IPS-NIHi11 (cell line): ENCODE measurements at places on chromosomes 3 and 15.

GRCh38 chr3:111846717-111847116, 12.3 kb upstream of the PHLDB2 start:
- DNase-seq = no peak

- no peak for DNase-seq
These were observed 107.9 kb upstream of the ARL6 start for GRCh38 chr3:97656638-97657037.

- DNase-seq = no peak
These were observed 143.3 kb downstream of the CHDH start for GRCh38 chr3:53702776-53703530.

DNA sequence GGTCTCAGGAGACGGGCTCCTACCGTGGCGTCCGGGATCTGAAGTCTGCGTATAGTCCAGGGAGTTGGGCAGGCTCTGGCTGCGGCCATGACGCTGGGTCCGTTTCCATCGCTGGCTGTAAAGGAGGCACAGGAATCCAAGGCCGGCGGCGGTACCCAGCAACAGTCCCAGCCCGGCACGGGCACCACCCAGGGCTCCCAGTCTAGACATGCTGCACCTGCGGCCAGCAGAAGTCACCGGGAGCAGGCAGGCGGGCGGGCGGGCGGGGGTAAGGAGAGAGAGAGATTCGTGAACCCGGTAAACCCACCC, 526 bp downstream of the RMDN3 start:
- DNase-seq = peak; percentile 40

- peak; percentile 47 for DNase-seq
These were observed 847 bp downstream of the WHAMM start for GRCh38 chr15:82810061-82810889.

- DNase-seq = peak; percentile 23
These were observed 223.6 kb upstream of the GAP43 start for GRCh38 chr3:115399750-115400149.

DNA sequence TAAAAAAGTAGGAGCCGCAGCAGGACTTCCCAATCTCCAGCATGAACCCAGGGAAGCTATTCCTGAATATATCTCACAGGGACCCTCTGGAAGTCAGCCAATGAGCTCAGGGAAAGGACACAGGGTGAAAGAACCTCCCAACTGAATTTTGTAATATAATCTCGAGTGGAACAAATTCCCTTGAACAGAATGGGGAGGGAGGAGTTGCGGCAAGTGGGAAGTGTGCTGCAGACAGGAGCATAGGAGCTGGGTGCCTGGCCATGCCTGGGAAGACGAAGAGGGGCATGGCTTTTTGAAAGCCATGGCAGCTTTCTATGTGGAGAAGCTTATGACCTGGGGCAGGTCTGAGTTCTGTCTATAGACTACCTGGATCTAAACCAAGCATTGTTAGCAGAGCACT, 98.4 kb downstream of the CBLB start:
- DNase-seq = no peak

- DNase-seq = no peak
These were observed 16.0 kb downstream of the UBE2E2 start for GRCh38 chr3:23219117-23219516.

- DNase-seq = no peak
These were observed 659.4 kb upstream of the ADAMTS9 start for GRCh38 chr3:65347166-65347565.

- DNase-seq = no peak
These were observed 202.6 kb downstream of the KLHL25 start for GRCh38 chr15:85592148-85592547.

- no peak for DNase-seq
These were observed 30.6 kb upstream of the UBE3A start for GRCh38 chr15:25469377-25469776.

GRCh38 chr3:27528791-27529190, 44.6 kb upstream of the SLC4A7 start:
- DNase-seq = no peak
